ENCODE measurements at places on chromosomes 7 and 10.

DNA sequence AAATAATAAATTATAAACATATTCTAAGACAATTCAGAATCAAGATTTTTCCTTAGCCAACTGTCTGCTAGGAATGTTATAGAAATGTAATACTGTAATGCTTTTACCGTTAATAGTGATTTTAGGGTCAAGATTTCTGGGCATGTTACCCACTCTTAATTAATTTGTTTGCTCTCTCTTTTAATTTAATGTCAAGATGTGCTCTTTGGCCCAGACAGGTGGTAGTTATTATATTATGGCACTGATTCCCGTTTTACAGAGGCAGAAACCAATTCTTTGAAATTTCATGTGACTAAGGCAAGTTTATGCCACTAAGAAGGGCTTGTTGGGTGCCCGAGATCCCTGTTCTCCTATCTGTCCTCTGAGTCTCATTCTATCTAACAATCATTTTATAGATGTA is 959 bp upstream of the FAM107B start:
- no peak for DNase-seq

- no peak for DNase-seq
Measured at GRCh38 chr7:76352193-76352592, 6.6 kb downstream of the YWHAG start.

- no peak for DNase-seq
Measured at GRCh38 chr7:28981161-28981465, 23.0 kb upstream of the TRIL start.

GRCh38 chr7:116185956-116186355 is 24.4 kb upstream of the TES start:
- no peak for DNase-seq

DNA sequence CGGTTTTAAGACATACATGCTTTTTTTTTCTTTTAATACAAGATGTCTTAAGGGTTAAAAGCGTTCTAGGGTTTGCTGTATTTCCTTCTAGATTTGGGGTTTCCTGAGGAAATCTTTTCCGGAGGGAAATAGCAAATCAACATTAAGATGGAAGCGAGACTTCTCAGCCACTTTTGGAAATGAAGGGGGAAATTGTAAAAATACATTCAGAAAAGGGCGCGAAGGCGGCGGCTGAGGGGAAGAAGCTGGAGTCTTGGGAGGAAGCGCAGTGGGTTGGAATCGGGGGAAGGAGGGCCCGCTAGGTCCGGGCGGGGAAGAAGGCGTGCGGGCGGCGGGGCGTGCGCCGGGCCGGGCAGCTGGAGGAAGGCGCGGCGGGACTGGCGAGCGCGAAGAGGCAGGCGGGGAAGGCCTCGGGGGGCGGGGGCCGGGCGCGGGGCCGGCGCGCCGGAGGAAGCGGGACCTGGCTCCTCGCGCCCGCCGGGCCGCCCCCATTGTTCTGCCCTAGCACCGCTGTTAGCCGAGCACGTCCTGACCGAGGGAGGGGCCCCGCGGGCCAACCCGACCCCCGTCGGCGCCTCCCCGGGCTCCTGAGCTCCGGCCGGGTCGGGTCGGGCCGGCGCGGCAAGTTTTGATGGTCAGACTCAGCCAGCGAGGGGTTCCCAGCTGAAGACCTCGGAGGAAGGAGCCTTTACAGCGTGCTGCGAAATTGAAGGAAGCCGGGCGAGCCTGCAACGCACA is 1.5 kb upstream of the SKIDA1 start:
- no peak for DNase-seq

- DNase-seq = no peak
Measured at GRCh38 chr7:111474723-111475418, 87.4 kb downstream of the IMMP2L start.

GRCh38 chr7:155351120-155351870 is 53.6 kb downstream of the INSIG1 start:
- DNase-seq = no peak

- DNase-seq = no peak
Measured at GRCh38 chr7:130844811-130845580, 111.0 kb upstream of the KLF14 start.

GRCh38 chr7:67631476-67631875 is 634.8 kb downstream of the TYW1 start:
- DNase-seq = no peak

- peak; percentile 72 for DNase-seq
Measured at GRCh38 chr7:70856901-70857630, 274.9 kb upstream of the GALNT17 start.

DNA sequence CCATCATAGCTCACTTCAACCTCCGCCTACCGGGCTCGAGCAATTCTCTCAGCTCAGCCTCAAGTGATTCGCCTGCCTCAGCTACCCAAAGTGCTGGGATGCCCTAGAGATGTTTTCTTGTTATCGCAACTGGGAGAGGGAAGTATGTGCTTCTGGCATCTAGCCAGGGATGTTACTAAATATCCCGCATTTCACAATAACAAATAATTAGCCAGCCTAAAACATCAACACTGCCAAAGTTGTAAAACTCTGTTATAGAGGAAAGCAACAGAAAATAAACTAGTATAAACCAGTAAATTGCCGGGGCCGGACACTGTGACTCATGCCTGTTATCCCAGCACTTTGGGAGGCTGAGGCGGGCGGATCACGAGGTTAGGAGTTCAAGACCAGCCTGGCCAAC is 7.2 kb downstream of the INA start:
- no peak for DNase-seq

Data from activated CD8-positive, alpha-beta memory T cell treated with anti-CD3 and anti-CD28 coated beads for 48 hours (primary cell).